ENCODE measurements at places on chromosomes 6 and 20. TPM values are rescaled to one million over a fixed set of nuclear protein-coding genes. Genes with fewer than 3 reads are reported as not detected.

The CENPQ gene
- 14.6 TPM for total RNA-seq

GRCh38 chr6:10146715-10147451 is 268.0 kb downstream of the TFAP2A start:
- H3K4me3 ChIP-seq, result peak overlapping the region; percentile 60
- peaks cover 3% of the 10 kb centered on the region for H3K4me1 ChIP-seq
- DNase-seq, result peak; percentile 27
- H3K27me3 ChIP-seq, result peaks cover 8% of the 10 kb centered on the region

DNA sequence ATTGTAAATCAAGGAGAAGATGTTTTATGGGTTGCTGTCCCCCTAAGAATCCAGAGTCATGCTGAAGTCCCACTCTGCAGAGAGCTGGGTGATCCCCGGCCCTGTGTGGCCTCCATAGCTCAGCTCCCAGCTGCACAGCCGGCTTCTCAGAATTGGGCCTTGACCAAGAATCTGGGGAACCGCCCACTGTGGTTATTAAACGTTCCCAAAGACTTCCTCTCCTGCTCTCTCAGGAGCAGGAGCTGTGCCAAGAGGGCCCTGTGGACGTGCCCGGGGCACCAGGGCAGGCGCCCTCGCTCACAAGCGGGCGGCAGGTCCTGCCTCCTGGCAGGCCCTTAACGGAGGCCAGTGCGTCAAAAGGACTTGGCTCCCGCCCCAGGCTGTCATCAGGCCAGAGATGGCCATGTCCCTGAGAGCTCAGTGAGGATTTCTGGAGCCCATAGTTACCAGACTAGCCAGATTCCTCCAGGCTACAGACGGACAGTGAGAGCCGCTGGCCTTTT is 30.4 kb downstream of the ZC3H12D start:
- H3K27me3 ChIP-seq, result no peaks in the 10 kb centered on the region
- H3K4me3 ChIP-seq, result no peak overlapping the region
- no peak for DNase-seq
- no peak overlapping the region for H3K27ac ChIP-seq
- peaks cover 46% of the 10 kb centered on the region for H3K36me3 ChIP-seq

The FAM217A gene
- total RNA-seq, result not detected

The BMP5 gene
- not detected for total RNA-seq

The IP6K3 gene
- not detected for total RNA-seq

- H3K4me1 ChIP-seq, result peaks cover 9% of the 10 kb centered on the region
- no peak overlapping the region for H3K4me3 ChIP-seq
- H3K27me3 ChIP-seq, result no peaks in the 10 kb centered on the region
- no peak overlapping the region for H3K27ac ChIP-seq
- no peak for DNase-seq
Measured at GRCh38 chr6:136612666-136613389, 62.6 kb upstream of the MAP7 start.

GRCh38 chr6:71321314-71321713 is 32.7 kb downstream of the OGFRL1 start:
- DNase-seq, result no peak
- no peaks in the 10 kb centered on the region for H3K36me3 ChIP-seq
- no peak overlapping the region for H3K27ac ChIP-seq
- peaks cover 5% of the 10 kb centered on the region for H3K27me3 ChIP-seq
- H3K4me3 ChIP-seq, result no peak overlapping the region
- no peaks in the 10 kb centered on the region for H3K4me1 ChIP-seq

DNA sequence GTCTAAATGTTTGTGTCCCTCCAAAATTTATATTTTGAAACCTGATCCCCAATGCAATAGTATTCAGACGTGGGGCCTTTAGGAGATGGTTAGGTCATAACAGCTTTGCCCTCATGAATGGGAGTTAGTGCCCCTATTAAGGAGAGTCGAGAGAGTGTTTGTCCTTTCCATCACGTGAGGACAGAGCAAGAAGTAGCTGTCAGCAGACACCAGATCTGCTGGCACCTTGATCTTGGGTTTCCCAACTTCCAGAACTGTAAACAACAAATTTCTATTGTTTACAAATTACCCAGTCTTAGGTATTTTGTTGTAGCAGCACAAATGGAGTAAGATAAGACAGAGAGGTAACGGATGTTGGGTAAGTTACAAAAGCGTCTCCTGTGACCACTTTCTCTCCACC is 46.6 kb downstream of the FAM50B start:
- DNase-seq, result no peak
- no peaks in the 10 kb centered on the region for H3K4me1 ChIP-seq
- H3K4me3 ChIP-seq, result no peak overlapping the region
- H3K36me3 ChIP-seq, result no peaks in the 10 kb centered on the region

- no peaks in the 10 kb centered on the region for H3K4me1 ChIP-seq
- H3K27me3 ChIP-seq, result no peaks in the 10 kb centered on the region
- no peak for DNase-seq
- no peaks in the 10 kb centered on the region for H3K36me3 ChIP-seq
Measured at GRCh38 chr6:143236151-143236798, 175.6 kb downstream of the AIG1 start.

DNA sequence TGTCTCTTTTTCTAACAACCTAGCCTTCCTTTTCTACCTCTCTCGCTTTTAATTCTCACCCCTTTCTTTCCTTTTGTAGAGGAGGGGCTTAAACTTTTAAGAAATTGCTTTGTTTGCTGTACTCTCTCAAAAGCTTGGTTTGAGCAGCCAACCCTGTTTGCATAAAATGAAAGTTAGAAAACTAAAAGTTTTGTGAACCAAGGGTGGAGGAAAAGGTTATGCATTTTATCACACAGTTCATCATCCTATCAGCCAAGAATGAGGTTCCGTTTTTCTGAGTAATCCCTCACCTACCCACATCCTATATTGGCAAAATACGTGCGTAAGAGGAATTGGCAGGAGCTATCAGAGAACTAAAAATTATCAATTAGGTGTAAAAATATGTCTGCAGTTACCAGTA is 42.8 kb upstream of the LOC128125822 start:
- peak; percentile 4 for DNase-seq
- no peaks in the 10 kb centered on the region for H3K27me3 ChIP-seq
- peak overlapping the region; percentile 30 for H3K4me3 ChIP-seq
- peaks cover 14% of the 10 kb centered on the region for H3K4me1 ChIP-seq

DNA sequence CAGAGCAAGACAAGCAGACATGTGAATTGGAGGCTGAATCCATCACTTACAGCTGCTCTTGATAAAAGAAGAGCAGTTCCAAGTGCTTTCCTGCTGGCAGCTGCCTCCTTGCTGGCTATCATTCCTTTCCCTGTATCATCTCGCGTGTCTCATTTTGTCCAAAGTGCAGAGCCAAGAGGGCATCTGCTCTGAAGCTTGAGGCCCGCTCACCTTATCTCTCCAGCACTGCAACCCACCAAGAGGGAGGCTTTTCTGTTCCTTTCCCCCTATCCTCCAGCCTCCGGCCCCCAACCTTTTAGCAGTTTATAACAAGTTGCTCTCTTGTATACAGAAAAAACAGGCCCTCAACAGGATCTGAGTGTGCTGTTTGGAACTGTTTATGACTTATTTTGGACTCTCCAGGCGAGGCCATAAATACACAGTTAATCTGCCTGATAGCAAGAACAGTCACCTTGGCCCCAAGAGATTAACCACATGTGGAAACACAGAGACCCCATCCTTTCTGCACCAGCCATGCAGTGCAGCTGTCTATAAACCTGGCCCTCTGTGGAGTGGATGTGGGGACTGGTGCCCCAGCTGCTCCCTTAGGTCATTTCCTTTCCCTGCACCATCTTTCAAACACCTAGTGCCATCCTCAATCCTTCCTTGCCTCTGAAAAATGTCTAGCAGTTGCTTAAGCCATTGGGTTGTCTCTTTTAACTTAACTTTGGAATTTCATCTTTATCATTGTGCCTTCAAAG is 172.5 kb upstream of the FERMT1 start:
- no peak overlapping the region for H3K4me3 ChIP-seq
- H3K36me3 ChIP-seq, result no peaks in the 10 kb centered on the region
- H3K27me3 ChIP-seq, result peaks cover 1% of the 10 kb centered on the region
- H3K4me1 ChIP-seq, result no peaks in the 10 kb centered on the region
- H3K27ac ChIP-seq, result no peak overlapping the region

The RHAG gene
- not detected for total RNA-seq

- no peak for DNase-seq
- H3K4me3 ChIP-seq, result no peak overlapping the region
- no peaks in the 10 kb centered on the region for H3K27me3 ChIP-seq
- peaks cover 18% of the 10 kb centered on the region for H3K36me3 ChIP-seq
Measured at GRCh38 chr6:87333033-87333432, 4.0 kb upstream of the GJB7 start.

DNA sequence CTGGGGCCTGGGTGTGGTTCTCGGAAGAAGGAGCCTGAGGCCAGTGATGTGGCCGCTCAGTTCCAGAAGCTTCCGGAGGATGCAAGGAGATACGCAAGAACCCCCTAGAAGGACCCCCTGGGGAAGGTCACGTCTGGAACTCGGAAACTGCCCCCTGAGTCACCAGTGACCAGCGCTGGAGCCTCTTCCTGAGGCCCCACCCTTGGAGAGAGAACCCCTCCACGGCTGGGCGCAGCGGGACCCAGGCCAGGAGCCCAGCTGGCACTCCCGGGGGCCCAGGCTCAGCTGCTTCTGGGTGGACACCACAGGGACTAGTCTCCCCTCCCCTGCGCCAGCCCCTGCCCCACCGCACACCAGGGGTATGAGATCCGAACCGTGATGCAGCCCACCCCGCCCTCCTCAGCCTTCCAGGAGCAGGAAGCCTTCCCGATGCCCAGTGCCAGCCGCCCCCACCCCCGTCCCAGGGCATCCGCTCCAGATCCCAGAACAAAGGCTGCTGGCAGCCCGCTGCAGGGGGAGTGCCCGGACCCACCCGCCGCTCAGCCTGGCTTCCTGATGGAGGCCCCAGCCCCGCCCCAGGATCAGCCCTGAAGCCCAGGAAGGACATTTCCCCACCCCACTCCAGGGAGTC is 7.5 kb downstream of the LAMA5 start:
- H3K4me3 ChIP-seq, result no peak overlapping the region
- H3K27me3 ChIP-seq, result peaks cover under 1% of the 10 kb centered on the region
- no peaks in the 10 kb centered on the region for H3K36me3 ChIP-seq
- no peak for DNase-seq
- H3K27ac ChIP-seq, result no peak overlapping the region

- H3K27me3 ChIP-seq, result no peaks in the 10 kb centered on the region
- H3K36me3 ChIP-seq, result no peaks in the 10 kb centered on the region
- no peak for DNase-seq
- H3K4me3 ChIP-seq, result no peak overlapping the region
Measured at GRCh38 chr20:14664101-14664500, 326.7 kb upstream of the FLRT3 start.

GRCh38 chr20:54014293-54014926 is 56.0 kb downstream of the BCAS1 start:
- DNase-seq, result no peak
- H3K36me3 ChIP-seq, result no peaks in the 10 kb centered on the region
- H3K27ac ChIP-seq, result no peak overlapping the region
- H3K4me3 ChIP-seq, result no peak overlapping the region
- no peaks in the 10 kb centered on the region for H3K27me3 ChIP-seq

GRCh38 chr6:150282806-150283205 is 86.0 kb upstream of the IYD start:
- H3K36me3 ChIP-seq, result no peaks in the 10 kb centered on the region
- peaks cover 29% of the 10 kb centered on the region for H3K27me3 ChIP-seq
- no peak overlapping the region for H3K27ac ChIP-seq
- no peak overlapping the region for H3K4me3 ChIP-seq

- DNase-seq, result peak; percentile 43
- no peaks in the 10 kb centered on the region for H3K27me3 ChIP-seq
- no peak overlapping the region for H3K4me3 ChIP-seq
- H3K4me1 ChIP-seq, result peaks cover 28% of the 10 kb centered on the region
Measured at GRCh38 chr20:41245086-41245707, 72.3 kb downstream of the ZHX3 start.

DNA sequence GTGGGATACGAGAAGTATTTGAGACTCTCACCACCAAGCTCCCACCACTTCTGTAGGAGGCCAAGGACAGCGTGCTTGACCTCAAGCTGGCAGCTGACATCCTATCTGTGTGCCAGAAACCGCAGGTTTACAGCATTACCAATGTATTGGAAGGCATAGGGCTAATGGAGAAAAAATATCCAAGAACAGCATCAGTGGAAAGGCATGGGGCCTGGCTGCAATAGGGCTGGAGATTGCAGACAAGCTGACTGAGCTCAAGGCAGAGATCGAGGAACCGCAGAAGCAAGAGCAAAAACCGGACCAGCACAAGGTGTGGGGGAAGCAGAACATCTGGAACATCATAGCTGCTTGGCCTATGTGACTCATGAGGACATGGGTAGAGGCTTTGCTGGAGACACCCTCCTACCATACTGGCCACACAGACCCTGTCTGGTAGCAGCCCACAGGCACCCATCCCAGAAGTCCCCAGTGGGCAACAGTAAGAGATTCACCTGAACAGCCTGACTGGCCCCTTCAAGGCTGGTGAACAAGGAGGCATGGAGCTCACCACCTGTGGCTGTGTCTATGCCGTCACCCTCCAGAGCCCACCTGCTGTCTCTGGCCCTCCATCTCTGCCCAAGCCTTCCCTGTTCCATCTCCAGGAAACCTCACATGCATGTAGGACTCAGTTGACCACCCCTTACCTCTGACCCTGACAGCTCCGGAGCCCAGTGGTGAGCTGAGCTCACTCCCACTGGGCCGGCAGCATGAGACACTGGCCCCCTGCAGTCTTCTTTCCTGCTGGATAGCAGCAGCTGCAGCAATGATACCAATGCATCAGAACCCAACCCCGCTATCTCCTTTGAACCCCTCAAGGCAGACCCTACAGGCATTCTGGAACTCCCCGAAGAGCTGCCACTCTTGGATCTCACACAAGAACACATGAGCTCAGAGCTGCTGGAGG is 171.1 kb downstream of the KIF6 start:
- H3K27ac ChIP-seq, result no peak overlapping the region
- H3K27me3 ChIP-seq, result peaks cover 11% of the 10 kb centered on the region
- H3K4me1 ChIP-seq, result no peaks in the 10 kb centered on the region
- H3K36me3 ChIP-seq, result no peaks in the 10 kb centered on the region
- DNase-seq, result no peak

The TCF15 gene
- total RNA-seq, result not detected

- no peaks in the 10 kb centered on the region for H3K4me1 ChIP-seq
- peaks cover 6% of the 10 kb centered on the region for H3K27me3 ChIP-seq
- DNase-seq, result peak; percentile 12
- H3K36me3 ChIP-seq, result no peaks in the 10 kb centered on the region
Measured at GRCh38 chr6:136113736-136114173, 136.4 kb downstream of the MTFR2 start.

The TFAP2A gene
- total RNA-seq, result not detected

The LY6G6D gene
- total RNA-seq, result not detected

Measured in activated CD8-positive, alpha-beta T cell treated with anti-CD3 and anti-CD28 coated beads for 36 hours (primary cell).